Frontal cortex (tissue), 4 donors: ENCODE measurements at places on chromosomes 2 and 18.
A peak's percentile ranks its signal among the peaks of the same experiment; 100 is the strongest.

DNA sequence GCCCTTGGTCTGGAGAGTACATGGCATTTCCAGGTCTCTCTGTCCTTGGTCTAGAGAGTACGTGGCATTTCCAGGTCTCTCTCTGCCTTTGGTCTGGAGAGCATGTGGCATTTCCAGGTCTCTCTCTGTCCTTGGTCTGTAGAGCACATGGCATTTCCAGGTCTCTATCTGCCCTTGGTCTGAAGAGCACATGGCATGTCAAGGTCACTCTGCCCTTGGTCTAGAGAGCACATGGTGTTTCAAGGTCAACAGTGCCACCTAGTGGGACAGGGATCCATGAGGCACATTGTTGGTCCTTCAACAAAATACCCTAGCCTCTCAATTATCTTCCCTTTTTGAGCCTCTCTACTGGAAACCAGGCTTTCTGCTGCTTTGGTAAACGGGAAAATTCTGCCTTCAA is 250.2 kb downstream of the OTX1 start:
- no peak for DNase-seq

DNA sequence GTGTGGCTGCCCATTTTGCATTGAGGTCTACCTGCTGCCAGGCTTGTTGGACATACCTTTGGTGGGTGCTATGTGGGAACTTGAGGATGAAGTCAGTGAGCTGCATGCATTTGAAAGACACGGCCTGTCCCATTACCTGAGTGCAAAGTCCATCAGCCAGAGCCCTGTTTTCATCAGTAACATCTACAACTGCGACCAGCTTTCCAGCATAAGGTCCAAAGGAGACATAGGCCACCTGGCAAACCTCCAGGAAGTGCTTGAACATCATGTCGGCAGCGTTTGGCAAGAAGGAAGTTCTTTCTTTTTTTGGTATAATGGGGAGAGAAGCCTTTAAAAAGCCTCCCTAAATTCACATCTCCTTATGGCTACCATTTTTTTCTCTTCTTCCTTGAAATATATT is 143.1 kb downstream of the FAM161A start:
- DNase-seq, result no peak

DNA sequence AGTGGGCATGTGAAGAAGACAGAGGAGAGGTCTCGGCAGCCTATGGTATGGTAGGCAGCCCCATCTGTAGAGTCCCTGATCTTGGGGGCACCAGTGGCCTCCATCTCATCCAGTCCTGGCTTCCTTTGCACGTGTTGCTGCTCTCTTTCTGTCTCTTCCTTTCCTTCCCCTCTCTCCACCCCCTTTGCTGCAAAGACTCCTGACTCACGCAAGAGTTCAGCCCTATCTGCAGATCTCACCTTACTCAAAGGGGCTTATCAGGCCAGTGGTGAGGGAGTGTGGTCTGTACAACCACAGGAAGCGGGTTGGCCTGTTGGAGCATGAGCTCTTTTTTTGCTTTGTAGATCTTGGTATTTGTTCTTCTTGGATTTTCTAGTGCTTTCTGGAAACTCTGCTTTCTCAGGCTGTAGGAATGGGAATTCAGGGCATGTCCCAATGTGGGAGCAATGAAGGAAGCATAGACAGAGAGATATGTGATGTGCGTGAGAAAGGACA is 14.6 kb upstream of the NT5DC4 start:
- no peak for DNase-seq

- DNase-seq, result peak; percentile 62
These were observed 9.0 kb upstream of the TMBIM1 start for GRCh38 chr2:218301176-218301819.

DNA sequence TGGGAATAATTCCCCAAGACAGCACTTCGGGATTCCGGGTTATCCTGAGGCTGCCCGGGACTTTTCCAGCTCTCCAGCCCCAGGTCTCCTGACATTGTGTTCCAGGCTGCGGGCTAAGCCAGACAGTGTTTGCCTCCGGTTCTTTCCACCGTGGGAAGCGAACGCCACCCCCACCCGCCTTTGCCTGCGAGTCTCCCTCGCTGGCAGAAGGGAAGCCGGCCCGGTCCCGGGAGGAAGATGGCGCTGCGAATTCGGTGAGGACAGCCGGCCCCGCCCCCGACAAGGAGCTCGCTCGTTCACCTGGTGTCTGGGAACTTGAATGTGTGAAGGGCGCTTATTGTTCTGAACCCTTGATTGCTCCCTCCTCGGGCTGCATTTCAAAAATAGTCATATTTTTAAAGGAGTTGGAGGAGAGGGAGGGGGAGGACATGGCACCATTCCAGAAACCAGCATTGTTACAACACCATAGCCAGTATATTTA is 2.9 kb downstream of the LRATD1 start:
- DNase-seq, result peak; percentile 64

DNA sequence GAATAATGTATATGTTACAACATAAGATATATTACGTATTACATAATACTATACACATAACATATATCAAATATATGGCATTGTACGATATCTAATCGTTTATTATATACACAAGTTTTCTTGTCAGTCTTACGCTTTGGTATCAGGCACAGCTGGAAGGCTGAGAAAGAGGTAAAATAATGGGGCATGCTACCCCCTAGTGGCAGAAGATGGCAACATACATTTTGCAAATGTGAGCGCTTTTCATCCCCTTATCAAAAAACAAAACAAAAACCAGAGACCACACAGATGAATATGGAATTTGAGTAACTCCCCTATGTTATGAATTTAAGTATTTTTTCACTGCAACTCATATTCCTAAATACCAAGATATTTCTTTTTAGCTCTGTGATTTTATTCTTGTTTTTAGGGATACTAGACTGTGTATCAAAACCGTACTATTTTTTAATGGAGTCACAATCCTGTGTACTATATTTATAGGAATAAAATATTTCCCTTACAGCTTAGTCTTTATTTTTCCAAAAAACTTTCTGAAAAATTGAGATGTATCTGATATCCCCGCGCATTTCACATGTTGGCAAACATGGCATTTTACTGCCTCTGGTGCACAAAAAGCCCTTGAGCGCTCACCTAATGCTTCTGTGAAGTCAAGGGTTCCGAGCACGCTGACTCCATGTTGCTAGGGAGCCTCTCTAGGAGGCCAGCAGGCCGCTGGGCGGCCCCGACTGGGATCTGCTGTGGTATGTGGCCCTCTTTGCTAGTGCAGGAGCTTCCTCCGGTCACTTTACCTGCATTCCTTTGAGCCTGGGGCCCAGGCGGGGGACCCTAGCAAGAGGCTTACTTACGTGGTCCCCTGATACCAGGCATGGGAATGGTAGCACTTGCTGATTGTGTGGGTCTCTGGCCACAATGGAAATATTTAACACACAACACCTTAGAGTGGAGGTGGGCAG is 62.5 kb downstream of the SLC4A3 start:
- DNase-seq, result no peak

DNA sequence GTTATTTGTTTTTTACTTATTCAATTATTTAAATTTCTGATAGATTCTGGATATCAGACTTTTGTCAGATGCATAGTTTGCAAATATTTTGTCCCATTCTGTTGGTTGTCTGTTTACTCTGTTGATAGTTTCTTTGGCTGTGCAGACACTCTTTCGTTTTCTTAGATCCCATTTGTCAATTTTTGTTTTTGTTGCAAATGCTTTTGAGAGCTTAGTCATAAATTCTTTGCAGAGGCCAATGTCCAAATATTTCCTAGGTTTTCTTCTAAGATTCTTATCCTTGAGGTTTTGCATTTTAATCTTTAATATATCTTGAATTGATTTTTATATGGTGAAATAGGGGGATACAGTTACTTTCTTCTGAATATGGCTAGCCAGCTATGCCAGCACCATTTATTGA is 112.7 kb upstream of the SESTD1 start:
- no peak for DNase-seq

DNA sequence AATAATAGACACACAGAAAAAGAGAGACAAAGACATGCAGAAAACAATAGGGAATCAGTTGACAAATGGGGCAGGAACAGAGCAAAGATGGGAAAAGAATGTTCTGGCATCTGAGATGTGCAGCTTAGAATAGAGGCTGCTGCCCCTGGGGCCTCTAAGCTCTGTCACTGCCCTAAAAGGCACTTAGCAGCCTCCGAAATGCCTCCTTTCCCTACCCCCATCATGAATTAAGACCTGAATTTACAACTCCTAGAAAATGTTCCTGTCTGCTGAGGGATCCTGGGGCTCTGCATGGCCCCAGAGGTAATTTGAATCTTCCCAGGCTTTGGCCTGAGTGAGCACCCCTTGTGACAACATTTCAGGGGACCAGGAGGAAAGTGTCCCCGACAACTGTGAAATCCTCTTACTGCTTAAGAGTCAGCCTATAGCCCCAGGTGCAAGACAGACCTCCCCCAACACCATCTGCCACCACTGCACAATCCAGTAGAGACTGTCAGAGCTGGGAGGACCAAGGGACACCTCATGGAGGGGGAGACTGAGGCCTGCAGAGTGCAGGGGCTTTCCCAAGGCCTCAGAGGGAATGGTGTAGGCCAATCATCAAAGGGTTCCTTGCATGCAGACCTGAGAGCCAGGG is 24.8 kb downstream of the MRPL35 start:
- no peak for DNase-seq

- no peak for DNase-seq
These were observed 143.1 kb upstream of the TTC39C start for GRCh38 chr18:23871410-23871809.

GRCh38 chr2:186883666-186884065 is 34.7 kb upstream of the ZSWIM2 start:
- DNase-seq, result no peak

GRCh38 chr2:8740136-8740535 is 58.3 kb downstream of the ID2 start:
- DNase-seq, result no peak

DNA sequence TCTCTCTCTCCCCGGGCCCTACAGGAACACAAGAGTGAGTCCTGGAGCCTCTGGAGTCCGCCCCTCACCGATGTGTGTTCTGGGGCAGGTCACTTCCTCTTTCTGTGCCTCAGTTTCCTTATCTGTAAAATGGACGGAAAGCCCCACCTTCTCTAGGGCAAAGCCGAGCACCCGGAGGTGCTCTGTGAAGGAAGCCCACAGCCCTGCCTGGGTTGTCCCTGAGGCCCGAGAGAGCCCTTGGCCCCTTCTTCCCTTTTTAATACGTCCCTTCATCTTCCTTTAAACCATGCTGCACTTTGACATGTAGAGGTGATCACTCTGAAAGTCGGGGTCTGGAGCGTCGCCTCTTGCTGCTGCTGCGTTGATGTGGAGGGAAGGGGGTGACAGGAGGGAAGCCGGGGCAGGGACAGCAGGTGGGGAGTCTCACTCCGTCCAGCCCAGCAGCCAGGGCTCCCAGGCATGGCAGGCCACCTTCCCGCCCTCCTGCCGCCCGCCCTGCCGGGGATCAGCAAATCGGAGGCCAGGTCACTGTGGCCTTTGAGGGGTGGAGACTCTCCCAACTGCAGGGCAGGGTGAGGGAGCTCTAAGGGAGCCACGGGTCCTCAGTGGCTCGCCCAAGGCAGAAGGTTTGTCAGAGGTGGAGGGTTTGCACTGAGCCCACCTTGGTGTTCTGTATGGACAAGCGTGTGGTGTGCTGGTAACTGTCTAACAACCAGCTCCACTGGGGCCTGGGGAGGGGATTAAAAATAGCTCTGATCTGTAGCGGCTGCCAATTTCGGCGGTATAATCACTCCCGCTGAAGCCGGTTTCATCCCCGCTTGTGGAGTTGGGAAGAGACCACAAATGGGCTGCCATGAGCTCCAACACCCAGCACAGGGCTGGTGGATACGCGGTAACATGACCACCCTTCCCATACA is 135.9 kb upstream of the ID2 start:
- no peak for DNase-seq

- no peak for DNase-seq
These were observed 128.3 kb upstream of the LYPD1 start for GRCh38 chr2:132798341-132798740.

DNA sequence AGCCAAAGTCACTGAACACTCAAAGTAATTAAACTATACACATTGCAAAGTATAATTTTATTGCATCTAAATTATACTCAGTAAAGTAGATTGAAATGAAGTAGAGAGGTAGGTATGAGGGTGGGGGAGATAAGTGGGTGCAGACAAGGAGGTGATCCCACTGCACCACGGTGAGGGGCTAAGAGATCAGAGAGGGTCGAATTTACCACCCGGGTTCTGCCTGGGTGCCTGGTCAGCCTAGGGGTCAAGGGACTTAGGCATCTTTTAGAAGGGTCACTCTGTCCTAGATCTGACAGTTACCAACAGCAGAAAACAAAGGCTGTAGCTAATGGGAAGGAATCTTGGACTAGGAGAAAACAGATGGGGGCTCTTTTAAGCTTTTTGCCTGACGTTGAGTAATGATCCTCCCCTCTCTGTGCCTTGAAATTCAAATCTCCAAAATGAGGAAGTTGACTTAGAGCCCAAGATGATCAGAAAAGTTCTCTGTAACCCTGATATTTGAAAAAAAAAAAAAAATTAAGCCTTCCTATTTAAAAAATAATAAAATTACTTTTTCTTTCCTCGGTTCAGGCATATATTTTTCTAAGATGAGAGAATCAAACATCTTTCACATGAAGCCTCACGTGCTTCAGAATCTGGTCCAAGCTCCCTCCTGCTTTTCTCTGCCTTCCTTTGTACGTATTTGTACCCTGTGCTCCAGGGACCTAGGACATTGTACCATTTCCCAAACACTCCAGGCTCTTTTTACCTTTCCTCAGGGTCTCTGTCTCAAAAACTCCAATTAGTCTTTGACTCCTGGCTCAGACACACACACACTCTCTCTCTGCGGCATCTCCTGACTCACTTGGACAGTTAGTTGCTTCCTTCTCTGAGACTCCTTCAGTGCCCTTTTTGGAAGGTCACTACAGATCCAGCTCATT is 353.9 kb downstream of the CYRIA start:
- DNase-seq, result no peak

- no peak for DNase-seq
These were observed 82.0 kb downstream of the RRM2 start for GRCh38 chr2:10204326-10205161.

DNA sequence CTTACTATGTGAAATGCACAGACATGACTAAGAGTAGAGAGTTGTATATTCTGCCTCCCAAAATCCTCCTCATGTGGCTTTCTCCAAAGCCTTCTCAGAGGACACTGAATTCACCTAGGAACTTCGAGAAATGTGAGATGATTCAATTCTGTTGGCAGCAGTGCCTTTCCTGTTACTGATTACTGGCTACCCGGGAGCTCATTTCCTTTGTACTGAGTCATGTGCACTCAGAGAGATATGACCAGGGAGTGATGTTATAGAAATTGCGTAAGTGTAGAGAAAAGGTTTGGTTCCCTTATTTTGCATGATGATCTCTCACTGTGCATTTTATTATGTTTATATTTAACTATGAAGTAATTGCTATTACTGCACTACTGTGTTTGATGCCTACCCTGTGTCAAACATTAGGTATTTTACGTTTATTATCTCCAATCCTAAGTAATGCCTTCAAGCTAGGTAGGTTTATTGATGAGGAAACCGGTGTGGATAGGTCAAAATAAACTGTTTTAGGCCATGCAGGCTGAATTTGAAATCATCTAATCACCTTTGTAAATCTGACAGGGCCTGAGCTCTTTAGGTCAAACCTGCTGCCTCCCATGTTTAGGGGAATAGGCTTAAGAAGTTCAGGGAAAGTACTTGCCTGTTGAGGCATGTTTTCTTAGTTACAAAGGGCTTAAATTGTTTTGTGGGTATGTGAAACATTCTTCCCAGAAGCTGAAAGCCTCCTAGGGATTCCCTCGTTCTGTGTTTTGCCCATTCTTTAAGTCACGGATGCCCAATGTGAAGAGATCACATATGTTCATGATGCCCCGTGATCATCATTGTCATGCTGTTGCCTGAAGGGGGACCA is 86.8 kb downstream of the FMNL2 start:
- DNase-seq, result no peak

- DNase-seq, result no peak
These were observed 26.6 kb downstream of the SESTD1 start for GRCh38 chr2:179238027-179238426.

- no peak for DNase-seq
These were observed 84.1 kb downstream of the XIRP2 start for GRCh38 chr2:166972418-166972817.

GRCh38 chr18:72965616-72966015 is 97.8 kb upstream of the NETO1 start:
- DNase-seq, result no peak
